NCI-H2029 treated with DMSO at 0.1 percent for 48 hours (cell line): ENCODE measurements at places on chromosomes 11 and 22.

DNA sequence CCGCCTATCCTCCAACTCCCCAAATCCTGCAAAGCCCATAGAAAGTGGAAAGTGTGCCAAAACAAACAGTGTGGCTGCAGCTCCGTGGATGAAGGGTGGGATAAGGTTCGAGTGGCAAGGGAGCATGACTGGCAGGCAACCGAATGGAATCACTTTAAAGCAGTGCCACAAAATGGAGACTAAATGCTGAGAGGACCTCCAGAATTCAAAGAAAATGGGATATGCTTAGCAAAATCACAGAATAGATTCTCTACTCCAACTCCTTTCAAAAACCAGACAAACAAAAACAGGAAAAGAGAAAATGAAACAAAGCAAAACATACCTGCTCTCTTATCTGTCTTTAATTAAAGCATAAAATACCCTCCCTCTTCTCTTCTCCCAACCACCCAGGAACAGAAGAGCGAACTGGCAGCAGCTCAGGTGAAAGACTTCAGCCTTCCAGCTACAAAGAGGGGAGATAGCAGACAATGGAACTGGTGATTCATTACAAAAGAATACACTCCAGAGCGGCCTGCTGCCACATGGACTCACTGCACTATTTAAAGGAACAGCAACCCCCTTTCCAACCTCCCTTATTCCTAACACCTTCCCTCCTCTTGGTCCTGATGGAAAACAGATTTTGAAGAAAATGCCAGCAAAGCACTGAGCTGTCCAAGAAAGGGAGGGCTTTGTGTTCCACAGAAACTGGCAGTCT is 118.5 kb downstream of the APOL5 start:
- peak; percentile 85 for DNase-seq

- no peak for DNase-seq
Measured at GRCh38 chr11:70333261-70333660, 62.8 kb downstream of the PPFIA1 start.

- no peak for DNase-seq
Measured at GRCh38 chr11:15878756-15879155, 477.6 kb downstream of the SOX6 start.

DNA sequence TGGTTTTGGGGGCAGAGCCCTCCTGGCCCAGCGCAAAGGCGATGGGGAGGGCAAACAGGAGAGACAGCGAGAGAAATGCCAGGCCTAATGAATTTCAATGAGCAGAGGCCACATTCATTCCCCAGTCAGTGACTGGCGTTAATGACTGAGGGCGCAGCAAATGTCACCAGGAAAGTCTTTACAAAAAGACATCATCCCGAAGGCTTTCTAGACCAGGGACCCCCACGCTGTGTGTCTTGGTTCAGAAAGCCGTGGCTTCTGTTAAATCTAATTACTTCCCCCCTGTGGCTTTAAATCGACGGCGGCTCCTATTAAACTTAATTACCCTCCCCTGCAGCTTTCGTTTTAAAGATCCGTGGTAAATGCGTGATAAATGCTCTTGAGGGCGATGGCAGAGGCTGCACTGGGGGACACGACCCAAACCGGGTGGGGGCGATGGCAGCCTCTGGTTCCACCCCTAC is 1.6 kb upstream of the FGF19 start:
- no peak for DNase-seq

- no peak for DNase-seq
Measured at GRCh38 chr11:2564588-2565425, 120.0 kb downstream of the KCNQ1 start.

DNA sequence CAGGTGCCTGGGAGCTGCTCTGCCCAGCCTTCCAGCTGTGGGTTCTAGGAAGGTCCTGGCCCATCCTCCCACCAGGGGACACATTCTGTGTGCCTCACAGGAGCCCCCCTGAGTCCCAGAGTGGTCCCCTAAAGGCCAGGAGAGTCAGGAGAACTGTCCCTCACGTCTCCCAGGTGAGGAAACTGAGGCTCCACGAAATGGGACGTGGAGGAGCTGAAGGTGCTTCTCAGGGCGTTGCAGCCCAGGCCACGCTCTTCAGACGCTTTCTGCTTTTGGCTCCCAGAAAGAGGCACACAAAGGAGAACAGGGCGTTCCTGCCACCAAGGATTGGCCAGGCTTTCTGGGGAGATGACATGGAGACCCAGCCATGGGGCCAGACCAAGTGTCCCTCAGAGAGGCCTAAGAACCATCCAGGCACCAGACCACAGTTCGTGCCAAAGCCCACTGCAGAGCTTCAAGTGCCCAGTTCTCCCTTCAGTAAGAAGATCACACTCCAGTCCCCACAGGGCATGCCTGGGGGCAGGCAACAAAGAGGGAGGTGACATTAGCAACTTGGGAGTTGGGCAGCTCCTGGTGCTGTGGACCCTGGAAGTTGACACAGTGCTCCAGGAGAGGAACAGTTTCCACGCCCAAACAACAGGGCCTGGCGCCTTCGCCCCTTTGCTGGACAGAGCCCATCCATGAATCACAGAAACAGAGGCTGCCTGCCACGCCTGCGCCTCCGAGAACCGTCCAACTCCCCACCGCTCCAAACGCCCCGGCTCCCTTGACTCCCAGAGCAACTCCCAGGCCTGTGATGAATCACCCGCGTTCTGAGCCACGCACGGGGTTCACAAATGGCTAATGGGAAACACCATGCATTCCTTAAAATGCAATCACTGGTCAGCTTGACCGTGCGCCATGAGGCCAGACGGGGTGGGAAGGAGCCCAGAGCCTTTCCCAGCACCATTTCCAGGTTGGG is 589.2 kb downstream of the BRD1 start:
- no peak for DNase-seq

DNA sequence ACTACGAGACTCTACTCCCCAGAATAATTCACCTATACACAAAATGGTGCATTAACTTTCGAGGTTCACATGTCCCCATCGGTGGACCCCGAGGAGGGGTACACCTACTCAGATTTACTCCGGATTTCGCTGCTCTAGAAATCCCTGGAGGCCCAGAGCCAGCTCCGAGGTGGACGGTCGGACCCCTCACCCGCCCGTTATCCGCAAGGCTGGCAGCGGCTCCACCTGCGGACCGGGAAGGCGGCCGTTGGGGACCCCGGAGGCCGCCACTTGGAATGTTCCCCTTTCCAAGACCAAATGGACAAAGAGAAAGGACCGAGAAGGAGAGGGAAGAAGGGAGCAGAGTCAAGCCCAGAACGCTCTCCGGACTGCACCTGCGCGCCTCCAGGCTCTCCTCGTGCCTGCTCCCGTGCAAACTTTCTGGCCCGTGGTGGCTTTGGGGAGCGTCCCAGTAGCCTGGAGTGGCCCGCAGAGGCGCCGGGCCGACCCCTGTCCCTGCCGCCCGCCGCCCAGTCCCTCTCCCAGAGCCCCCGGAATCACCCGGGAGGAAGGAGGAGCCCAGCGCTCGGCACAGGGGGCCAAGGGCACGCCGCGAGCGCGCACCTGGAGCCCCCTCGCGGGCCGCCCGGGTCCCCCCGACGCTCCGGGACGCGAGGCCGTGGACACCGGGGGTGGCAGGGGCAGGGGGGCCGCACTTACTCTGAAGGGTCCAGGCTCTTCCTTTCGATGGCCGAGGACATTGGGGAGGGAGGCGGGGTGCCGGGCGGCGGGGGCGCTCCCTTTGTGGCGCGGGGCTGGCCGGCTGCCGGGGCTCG is 23.0 kb downstream of the LMO2 start:
- DNase-seq, result no peak

- DNase-seq, result no peak
Measured at GRCh38 chr11:59172345-59173079, 580 bp downstream of the DTX4 start.
